ENCODE measurements at places on chromosomes 2 and 18. TPM values are rescaled to one million over a fixed set of nuclear protein-coding genes. Genes with fewer than 3 reads are reported as not detected.

EPB41L3 gene
- polyA plus RNA-seq: not detected

NYAP2 gene
- polyA plus RNA-seq: not detected

GREB1 gene
- 26.8 TPM for polyA plus RNA-seq

RAB6C gene
- not detected for polyA plus RNA-seq

ABCB11 gene
- polyA plus RNA-seq: not detected

IL1B gene
- 0.08 TPM for polyA plus RNA-seq

NR4A2 gene
- polyA plus RNA-seq: 0.13 TPM

RNPEPL1 gene
- polyA plus RNA-seq: 18.0 TPM

GKN1 gene
- polyA plus RNA-seq: not detected

MITD1 gene
- 14.2 TPM for polyA plus RNA-seq

REG1A gene
- not detected for polyA plus RNA-seq

ANO7 gene
- polyA plus RNA-seq: 4.9 TPM

SNORC gene
- 59.1 TPM for polyA plus RNA-seq

MAL gene
- polyA plus RNA-seq: not detected
